ENCODE measurements at places on chromosomes 5 and 9. TPM values are rescaled to one million over a fixed set of nuclear protein-coding genes. Genes with fewer than 3 reads are reported as not detected.

GFI1B gene
- total RNA-seq, result 1.4 TPM

C9orf85 gene
- total RNA-seq, result 12.6 TPM

AQP3 gene
- total RNA-seq, result 3.9 TPM

OTP gene
- not detected for total RNA-seq

PDLIM4 gene
- 5.1 TPM for total RNA-seq

LECT2 gene
- not detected for total RNA-seq

DBH gene
- total RNA-seq, result not detected

ODF2 gene
- 19.4 TPM for total RNA-seq

PKD2L2 gene
- not detected for total RNA-seq

PAXX gene
- total RNA-seq, result 32.0 TPM

CYSRT1 gene
- not detected for total RNA-seq

CSF1R gene
- 39.0 TPM for total RNA-seq

DOCK8 gene
- total RNA-seq, result 13.5 TPM

CDK9 gene
- 111 TPM for total RNA-seq

HRH2 gene
- total RNA-seq, result 0.32 TPM

All from mucosa of descending colon (tissue), 3 donors.